SW480 (cell line): ENCODE measurements at places on chromosomes 6 and 20.

- no peak for DNase-seq
Measured at GRCh38 chr20:62505337-62506045, 29.7 kb upstream of the GATA5 start.

- DNase-seq, result no peak
Measured at GRCh38 chr6:40630051-40630450, 42.9 kb upstream of the LRFN2 start.

DNA sequence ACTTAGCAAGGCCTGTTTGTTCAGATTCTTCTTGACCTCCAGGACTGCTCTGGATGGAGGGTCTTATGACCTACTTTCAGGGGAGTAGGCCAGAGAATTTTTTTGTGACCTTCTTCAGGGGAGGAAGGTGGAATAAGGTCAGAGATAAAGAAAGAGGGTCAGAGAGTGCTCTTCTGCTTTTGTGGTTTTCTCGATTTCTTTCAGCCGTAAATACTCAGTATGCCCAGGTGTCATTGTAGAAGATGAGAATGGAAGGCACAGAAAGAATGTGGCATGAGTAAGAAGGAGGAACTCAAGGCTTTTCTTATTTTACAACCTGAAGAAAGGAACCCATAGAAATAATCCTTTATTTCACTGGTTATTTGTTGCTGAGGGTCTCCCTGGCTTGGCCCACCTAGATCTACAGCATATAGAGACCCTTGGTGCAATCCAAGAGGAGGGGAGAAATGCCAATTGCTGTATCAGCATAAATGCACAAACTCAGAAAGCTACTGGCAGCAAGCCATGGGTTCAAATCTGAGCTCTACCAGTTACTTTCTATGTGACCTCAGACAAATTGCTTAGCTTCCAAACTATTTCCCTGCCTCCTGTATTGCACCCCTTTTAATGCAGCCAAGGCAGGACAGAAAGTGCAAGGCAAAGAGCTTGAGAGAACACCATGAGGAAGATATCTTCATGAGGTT lies 68.0 kb downstream of the OLIG3 start:
- DNase-seq, result no peak

DNA sequence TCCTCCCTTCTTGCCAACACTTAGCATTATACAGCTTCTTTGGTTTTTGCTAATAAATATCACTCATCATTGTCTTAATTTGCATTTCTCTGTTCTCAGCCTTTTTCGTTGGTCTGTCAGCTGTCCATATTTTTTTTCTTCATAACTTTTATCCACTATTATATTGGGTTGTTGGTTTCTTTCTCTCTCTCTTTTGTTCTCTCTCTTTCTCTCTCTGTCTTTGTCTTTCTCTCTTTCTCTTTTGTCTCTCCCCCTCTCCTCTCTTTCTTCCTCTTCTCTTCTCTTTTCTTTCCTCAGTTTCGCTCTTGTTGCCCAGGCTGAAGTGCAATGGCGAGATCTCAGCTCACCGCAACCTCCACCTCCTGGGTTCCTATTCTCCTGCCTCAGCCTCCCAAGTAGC lies 36.5 kb downstream of the JARID2 start:
- no peak for DNase-seq

- no peak for DNase-seq
Measured at GRCh38 chr20:44494266-44494665, 18.6 kb downstream of the TTPAL start.

- no peak for DNase-seq
Measured at GRCh38 chr6:135176464-135176863, 4.6 kb upstream of the MYB start.

DNA sequence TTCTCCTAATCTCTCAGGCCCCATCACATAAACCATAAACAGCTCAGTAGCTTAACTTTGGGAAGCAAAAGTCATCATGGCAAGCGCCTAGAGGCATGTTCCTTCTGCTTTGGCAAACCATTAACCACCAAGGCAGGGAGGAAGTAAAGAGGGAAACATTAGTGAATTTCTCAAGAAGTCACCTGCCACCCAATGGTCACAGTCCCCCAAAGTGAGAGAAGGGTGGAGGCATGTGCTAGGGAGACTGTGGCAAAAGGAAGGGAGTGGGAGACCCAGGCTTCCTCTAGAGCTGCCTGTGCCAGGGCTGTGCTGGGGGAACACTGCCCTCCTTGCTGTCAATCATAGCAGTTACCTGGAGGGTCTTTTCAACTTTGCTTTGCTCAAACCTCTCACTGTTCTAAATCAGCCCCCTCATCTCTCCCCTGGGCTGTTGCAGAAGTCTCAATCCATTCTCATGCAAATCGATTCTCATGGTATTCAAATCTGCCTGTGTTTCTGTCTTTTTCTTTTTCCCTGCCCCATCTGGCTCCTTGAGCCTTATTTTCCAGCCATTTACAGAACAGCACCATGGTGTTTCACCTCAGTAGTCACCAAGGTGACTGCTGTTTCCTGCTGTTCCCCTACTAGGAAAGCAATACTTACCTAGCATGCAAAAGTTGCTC lies 1.8 kb upstream of the RNF24 start:
- DNase-seq, result no peak

DNA sequence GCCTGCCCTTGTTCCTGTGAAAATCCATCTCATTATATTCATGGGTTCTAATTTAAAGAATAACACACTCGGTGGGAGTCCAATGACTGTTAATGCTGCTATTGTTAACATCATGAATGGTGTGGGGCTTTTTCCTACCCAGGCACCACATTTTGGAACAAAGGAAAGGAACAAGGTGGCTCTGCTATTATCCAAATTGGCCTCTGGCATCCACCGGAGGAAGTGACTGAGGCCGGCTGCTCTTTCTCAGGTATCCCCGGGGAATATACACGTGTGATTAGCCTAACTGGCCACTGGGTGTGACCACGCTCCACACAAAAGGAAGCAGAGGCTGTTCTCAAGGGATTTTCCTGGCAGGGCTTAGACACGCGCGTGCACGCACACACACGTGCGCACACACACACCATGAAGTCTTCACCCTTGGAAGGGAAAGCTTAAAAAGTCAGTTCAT lies 601.2 kb upstream of the ARID1B start:
- peak; percentile 67 for DNase-seq

- DNase-seq, result no peak
Measured at GRCh38 chr20:62162765-62163484, 19.4 kb downstream of the SS18L1 start.

- DNase-seq, result no peak
Measured at GRCh38 chr20:8150591-8150990, 18.5 kb downstream of the PLCB1 start.

GRCh38 chr6:33312361-33313104 lies 1.3 kb downstream of the TAPBP start:
- DNase-seq, result peak; percentile 78

DNA sequence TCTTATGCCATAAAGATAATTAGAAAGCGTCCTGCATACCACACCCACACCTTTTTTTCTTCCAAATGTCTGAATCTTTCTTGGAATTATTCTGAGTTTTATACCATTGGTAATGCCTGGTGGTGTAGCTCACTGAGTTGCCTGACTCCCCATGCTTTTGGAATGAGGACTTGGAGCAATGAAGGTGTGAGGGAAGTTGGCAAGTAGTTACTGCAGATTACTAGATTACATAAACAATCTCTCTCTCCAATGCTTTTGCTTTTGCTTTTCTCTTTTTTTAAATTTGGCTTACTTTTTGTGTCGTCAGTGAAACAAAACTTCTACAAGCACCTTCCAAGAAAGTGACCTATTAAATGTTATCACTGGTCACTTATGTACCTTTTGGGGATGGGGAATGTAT lies 406.1 kb upstream of the SOX4 start:
- no peak for DNase-seq

DNA sequence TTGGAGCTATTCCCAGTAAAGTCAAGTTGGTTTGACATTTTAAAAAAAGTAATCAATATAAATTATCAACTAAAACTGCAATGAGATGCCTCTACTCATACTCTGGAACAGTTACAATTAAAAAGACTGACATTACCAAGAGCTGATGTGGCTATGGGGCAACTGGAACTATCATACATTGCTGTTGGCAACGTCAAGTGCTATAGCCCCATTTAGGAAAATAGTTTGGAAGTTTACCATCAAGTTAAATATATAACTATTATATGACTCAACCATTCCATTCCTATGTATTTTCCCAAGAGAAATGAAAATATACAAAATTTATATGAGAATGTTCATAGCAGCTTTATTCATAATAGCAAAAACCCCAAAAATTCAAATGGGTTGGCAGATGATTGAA lies 111.4 kb upstream of the HDGFL1 start:
- no peak for DNase-seq

GRCh38 chr6:109482905-109483734 lies at the start of gene ZBTB24:
ZBTB24 (minus strand) TSS chr6:109483219; CDS start chr6:109482026, 1,193 bp downstream.
- peak; percentile 79 for DNase-seq

DNA sequence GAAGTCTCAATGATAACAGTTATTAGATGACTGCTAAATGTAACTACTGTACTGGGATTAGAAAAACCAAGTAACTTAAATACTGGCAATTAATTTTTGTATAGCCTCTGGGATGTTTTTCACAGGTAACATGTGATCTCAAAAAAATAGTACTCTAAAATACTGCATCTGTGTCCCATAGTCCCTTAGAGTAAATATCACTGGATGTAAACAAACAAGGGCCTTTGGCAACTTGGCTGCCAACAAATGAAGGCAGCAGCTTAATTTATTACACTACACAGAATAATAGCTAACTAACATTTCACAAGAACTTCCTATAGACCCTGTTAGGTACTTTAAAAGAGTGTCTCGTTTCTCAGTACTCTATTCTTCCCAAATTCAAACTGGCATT lies 14.0 kb downstream of the ARHGAP18 start:
- DNase-seq, result no peak

- no peak for DNase-seq
Measured at GRCh38 chr6:18406955-18407749, 20.0 kb downstream of the RNF144B start.

GRCh38 chr6:113651920-113652319 lies 205.2 kb upstream of the MARCKS start:
- no peak for DNase-seq

DNA sequence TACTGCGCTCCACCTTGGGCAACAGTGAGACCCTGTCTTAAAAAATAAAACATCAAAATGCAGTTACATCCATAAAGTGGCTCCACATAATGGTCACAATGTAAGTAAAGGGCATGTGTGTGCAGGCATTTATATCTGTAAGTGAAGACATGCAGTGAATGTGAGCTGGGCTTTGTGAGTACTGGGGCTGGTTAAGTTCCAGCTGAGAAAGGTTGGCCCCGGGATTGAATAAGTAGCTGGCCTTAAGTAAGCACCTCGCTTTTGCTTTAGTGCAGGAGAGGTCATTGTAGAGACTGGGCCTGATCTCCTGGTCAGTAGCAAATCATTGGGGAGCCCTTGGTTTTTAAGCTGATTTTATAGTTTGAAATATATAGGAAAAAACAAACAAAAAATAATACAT lies 8.0 kb downstream of the QKI start:
- no peak for DNase-seq

DNA sequence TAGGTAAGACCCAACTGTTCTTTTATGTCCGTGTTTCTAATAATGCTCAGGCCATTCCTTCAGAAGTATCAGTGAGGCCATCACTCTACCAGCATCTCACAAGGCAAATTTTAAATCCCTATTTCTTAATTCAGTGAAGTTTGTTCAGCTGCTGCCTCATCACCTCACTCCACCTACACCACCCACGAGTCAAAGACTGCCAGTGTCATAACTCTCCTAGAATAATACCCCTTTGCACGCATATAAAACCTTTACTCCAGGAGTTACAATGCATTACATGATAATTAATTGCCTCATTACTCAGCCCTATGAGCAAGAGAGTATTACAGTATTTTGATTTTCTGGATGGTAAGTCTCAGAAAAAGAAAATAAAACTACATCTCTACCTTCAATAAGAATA lies 793.6 kb downstream of the TFAP2A start:
- DNase-seq, result no peak

DNA sequence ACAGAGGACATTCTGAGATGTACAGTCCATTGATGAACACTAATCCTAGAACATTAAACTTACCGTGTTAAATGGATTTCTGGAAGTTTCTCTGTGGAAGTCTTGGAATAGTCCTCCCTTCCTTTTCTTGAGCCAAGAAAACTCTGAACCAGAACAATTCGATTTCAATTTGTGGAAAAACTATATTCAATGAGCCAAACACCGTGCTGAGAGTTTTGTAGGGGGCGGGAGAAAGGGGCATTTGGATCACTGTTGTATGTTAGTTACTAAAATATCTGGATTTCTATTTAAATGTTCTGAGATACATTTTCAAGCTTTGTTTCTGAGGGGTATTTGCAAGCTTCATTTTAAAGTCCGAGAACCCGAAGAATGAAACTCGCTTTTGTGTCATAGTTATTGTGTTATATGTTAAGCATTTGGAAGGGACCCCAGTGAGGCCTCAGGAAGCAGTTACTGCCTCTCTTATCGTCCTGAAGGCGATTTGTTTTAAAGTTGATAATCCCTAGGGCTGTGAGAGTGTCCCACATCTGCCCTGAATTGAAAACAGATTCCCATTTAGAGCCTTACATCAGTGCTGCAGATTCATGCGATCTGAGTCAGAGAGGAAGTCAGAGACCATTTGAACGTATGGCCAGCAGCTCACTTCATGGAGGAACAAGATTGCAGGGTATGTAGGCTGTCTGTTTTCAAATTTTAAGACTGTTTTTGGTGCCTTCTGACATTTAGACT lies 70.8 kb upstream of the SASH1 start:
- no peak for DNase-seq

DNA sequence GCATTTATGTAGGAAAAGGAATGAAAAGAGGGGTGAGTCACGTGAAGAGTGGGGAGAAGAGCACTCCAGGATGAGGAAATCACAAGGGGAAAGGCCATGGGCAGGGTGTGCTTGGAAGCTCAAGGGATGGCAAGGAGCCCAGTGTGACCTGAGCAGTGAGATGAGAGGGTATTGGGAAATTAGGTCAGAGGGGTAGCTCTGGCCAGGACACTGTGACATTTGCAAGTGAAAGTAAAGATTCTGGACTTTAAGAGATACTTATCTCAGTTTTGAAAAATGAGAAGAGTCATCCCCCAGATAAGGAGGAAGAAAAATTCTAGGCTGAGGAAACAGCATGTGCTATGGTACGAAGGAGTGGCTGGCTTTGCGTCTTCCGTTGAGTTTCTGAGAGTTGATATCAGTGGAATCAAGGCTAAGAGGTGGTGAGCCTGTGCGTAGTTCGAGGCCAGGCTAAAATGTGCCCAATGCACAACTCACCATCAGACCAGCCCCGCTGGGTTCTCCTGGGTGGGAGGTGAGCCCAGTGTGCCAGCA lies 79.9 kb downstream of the GCLC start:
- no peak for DNase-seq

DNA sequence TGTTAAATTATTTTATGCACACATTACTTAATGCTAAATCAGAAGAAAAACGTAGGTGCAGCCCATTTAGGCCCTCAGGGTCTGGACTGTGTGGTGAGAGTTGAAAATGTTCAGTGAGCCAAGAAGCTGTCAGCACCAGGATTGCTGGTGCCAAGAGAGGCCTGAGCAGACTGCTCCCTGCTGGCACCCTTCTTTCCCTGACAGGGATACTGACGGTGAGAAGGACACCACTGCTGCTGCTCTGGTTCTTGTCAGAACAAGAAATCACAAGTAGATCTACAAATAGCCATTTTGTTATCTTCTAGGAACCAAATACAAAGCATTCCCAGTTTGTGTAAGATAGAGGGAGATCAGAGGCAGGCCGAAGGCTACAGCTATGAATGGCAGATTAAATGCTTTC lies 48.7 kb upstream of the CRISP1 start:
- no peak for DNase-seq
